Stimulated activated CD8-positive, alpha-beta memory T cell treated with anti-CD3 and anti-CD28 coated beads, Interleukin-4, amount 100 ng/mL, for 24 hours (primary cell): ENCODE measurements at places on chromosomes 6 and 20.

- DNase-seq = no peak
Observed at GRCh38 chr6:140490081-140490480, 1115.6 kb upstream of the CITED2 start.

DNA sequence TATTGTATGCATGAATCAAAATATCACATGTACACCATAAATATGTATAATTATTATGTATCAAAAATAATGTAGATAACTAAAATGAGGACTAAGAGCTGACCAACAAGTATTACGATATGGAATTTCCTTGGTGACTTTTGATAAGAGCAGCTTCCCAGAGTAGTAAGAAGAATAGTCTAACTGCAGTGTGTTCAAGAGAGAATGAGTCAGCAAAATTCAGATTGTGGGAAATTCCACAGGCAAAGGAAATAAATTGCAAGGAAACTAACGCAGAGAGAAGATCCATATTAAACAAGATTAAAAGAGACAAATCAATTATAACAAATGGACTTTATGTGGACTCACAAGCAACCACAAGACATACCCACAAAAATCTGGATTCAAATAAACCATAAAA, 26.4 kb downstream of the FRK start:
- DNase-seq = no peak

GRCh38 chr6:109186012-109186411, 90.7 kb downstream of the CEP57L1 start:
- no peak for DNase-seq

DNA sequence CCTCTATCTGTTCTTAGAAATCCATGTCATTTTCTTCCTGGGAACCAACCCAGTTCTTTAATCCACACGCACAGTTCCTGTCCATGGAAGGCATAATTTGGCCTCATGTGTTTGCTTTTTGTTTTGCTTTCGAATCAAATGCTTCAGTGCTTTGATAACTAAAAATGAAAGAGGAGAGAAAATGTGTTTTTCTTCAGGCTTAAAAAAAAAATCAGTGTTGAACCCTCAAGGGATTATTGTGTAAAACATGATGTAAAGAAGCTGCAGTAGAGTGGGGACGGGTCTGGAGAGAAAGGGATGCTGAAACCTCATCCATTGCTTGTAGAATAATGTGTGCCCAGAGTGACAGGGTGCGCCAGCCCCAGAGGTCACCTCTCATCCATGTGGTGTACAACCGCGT, 197.5 kb upstream of the JARID2 start:
- no peak for DNase-seq
